ENCODE measurements at places on chromosomes 3 and 15. TPM values are rescaled to one million over a fixed set of nuclear protein-coding genes. Genes with fewer than 3 reads are reported as not detected.

- no peak for DNase-seq
Observed at GRCh38 chr15:45662375-45662774, 27.5 kb downstream of the SQOR start.

The SCN11A gene
- total RNA-seq: 0.15 TPM

- no peak for DNase-seq
Observed at GRCh38 chr15:93268066-93268465, 179.1 kb upstream of the RGMA start.

DNA sequence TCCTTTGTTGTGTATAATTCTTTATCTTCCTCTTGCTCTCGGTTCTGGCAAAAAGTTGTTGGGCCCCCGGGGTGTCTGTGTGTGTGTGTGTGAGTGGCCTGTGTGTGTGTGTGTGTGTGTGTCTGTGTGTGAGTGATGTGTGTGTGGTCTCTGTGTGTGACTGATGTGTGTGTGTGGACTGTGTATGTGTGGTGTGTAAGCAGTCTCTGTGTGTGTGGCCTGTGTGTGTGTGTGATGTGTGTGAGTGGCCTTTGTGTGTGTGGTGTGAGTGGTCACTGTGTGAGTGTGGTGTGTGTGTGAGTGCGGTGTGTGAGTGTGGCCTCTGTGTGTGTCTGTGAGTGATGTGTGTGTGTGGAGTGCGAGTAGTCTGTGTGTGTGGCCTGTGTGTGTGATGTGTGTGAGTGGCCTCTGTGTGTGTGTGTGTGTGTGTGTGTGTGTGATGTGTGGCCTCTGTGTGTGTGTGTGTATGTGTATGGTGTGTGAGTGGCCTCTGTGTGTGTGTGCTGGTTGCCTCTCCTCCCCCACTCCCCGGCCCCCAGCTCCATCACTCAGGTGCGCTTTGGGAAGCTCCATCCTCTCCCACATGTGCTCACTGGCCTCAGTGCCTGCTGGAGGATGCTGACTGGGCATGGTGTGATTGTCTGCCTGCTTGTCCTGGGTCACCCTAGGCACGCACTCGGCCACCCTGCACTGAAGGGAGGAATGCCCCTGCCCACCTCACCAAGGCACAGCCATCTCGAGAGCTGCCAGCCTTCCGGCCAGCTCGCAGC, 8.8 kb downstream of the LINGO1 start:
- DNase-seq: no peak

The GPR160 gene
- 27.9 TPM for total RNA-seq

- no peak for DNase-seq
Observed at GRCh38 chr15:96408591-96409183, 78.2 kb downstream of the NR2F2 start.

The AGBL1 gene
- total RNA-seq: not detected

DNA sequence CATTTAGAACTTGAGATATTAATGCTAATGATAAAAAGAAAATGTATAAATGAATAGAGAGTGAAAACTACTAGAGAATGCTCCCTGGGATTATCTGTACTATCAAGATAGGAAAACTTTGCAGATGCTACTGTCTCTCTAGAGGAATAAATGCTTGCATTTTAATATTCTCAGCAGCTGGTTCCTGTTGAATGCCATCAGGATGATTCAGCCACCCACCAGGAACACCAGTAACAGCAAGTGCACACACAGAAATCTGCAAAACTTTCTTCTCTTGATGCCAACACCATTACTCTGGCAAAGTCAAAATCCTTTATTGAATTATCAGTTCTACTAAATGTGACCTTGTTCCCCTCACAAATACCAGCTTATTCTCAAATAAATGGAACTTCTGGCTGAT, 148.4 kb downstream of the TIGIT start:
- DNase-seq: no peak

The ZNF80 gene
- not detected for total RNA-seq

DNA sequence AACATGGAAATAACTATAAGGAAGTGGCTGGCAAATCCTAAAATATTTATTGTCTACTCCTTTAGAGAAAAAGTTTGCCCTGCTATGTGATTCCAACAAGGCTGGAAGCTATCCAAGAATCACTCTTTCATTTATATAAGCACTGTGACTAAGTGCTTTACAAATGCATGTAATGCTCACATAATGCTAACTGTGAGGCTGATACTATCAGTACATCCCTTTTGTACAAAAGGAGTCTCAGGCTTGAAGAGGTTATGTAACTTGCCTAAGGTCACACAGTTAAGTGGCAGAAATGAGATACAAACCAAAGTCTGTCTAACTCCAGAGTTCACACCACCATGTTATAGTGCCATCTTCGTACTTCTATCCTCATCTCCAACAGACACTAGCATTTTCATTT, 17.0 kb downstream of the TOPBP1 start:
- no peak for DNase-seq

The GOLGA6L7 gene
- not detected for total RNA-seq

The C2CD4A gene
- total RNA-seq: not detected

DNA sequence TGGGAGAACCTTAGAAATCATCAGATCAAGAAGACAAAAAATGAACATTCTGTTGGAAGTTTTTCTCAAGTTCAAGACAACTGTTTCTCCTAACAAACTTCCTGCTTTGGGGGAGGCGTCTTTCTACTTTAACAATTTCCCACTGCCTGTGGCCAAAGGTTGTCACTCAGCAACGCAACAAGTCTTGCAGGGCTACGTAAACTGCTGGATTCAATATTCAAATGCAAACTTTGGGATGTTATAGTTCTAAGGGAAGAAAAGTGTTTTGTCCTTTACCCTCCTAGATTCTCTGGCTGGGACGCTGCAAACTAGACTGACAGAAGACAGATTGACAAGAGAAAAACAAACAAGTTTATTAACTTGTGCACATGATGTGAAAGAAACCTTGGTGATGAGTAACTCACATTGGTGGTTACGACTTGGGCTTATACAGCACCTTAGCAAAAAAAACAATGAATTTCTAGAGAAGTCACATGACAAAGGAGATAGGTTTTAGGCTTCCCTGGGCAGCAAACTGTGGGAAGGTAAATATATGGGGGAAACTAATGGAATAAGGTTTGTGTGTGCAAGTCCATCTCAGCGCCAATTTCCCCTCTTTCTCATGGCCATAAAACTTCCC, 34.0 kb upstream of the ARPIN start:
- no peak for DNase-seq

DNA sequence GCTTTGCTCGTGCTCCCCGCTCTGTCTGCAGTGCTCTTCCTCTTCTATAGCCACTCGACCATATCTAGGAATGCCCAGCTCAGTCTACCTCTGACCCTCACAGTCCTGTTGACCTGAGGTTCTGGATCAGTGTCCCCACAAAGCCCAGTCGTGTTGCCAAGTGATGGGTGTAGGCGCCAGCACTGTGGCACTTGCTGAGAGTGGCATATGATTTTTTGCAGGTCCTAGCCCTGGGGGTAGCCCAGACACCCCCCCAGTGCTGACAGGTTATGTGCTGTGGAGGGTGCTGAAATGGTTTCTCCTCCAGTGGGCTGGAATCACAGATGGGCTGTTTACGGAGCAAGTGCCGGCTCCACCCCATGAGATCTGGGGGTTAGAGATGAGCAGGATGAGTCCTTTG, 32.5 kb downstream of the ACAD9 start:
- no peak for DNase-seq

DNA sequence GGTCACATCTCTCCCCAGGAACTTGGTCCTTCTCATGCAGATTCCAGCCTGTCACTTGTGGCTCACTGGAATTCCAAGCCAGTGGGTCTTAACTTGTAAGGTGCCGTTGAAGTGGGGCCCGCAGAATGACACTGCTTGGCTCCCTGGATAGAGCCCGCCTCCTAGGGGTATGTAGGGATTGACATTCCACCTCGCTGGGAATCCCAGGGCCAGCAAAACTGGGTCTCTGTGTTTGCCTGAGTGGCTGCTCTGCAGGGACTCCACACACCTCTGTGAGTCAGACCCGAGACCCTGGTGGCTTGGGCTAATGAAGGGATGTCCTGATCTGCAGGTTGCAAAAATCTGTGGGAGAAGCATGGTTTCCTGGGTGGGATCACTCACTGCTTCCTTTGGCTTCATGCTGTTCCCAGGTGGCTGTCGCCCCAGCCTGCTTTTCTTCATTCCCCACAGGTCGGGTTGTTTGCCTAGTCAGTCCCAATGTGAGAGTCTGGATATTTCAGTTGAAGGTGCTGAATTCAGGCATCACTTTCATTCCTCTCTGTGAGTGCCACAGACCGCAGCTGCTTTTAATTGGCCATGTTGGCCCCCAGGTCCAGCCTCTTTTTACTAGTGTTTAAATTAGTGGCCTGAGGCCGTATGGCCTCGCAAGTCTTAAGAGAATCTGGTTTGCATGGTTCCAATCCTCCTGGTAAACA, 156.0 kb upstream of the TRIM42 start:
- DNase-seq: no peak

DNA sequence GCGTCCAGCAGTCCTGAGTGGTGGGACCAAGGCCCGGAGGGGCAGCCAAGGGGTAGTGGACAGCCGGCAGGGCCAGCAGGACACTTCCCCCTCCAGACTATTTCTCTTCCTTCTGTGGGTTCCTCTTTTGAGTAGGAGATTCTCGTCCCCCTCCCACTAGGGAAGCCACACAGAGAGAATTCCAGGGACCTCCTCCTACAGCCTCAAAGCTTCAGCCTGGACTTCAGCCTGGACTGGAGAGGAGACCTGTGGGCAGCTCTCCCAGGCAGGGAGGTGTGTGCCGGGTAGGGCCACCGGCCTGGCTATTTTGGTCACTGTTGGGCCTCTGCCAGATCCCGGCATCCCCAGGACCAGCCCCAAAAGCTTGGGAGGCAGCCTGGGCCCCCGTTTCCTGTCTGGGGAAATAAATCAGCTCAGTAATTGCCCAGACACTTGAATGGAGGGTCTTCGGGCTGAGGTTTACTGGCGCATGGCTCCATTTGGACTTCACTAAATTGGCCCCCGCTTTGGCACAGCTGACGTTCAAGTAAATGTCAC, 1.3 kb downstream of the SLC6A6 start:
- DNase-seq: no peak

- no peak for DNase-seq
Observed at GRCh38 chr3:105493305-105493892, 126.7 kb downstream of the ALCAM start.

DNA sequence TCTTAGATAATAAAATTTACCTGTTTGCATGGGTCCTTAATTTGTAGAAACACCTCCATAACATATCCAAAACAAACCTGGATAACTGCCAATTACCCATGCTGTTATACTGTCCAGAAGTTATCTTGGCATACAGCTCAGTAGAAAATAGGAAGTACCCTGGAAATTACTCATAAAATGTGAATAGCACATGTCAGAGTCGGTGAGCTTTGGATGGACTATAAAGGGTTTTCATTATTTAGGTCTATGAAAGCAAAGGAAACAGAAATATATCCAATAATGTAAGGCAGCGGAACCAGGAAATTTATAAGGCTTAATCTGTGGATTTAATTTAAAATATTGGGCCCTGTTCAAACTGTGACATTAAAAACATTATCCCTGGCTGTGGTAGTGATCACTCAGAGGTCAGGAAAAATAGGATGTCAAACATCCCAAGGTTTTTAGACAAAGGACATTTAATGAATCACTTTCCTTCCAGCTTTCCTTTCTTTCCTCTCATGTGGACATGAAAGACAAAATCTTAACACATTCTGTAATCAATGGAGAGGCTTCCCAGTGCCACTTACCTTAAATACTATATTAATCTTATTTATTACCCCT, 459.0 kb upstream of the DPH6 start:
- DNase-seq: no peak

DNA sequence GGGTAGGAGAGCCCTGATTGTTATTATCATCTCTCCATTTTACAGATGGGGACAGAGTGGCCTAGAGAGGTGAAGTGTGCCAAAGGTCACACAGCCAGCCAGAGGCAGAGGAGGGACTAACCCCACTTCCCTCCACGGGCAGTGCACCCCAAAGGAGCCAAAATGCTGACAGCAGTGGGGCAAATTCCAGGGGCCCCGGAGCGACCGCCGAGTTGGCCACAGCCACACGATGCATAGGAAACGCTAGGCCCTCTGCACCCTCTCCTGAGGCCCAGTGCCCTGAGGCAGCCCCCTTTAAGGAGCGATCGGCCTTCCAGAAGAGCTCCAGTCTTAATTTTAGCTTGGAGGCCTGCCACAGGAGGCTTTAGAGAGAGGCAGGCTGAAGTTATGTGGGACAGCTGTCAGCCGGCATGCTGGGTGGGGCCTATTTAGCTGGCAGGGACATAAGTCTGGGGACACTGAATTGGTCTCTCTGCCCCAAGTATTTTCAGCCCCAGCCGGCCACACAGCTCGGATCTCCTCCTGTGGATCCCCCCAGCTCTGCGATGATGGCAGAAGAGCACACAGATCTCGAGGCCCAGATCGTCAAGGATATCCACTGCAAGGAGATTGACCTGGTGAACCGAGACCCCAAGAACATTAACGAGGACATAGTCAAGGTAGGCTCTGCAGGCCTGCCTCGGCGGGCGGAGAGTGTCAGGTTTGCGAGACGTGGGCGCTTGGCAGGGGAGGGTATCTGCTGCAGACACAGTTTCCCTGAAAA, at the start of gene CAV3:
CAV3 (plus strand) TSS at position 471 of the 763 bp plus-strand sequence; CDS start at position 546, 75 bp downstream.
- DNase-seq: no peak

- DNase-seq: no peak
Observed at GRCh38 chr15:62753518-62754221, 288.9 kb upstream of the TPM1 start.

The PPM1L gene
- total RNA-seq: 24.6 TPM

The STARD9 gene
- 27.9 TPM for total RNA-seq

The IL20RB gene
- total RNA-seq: 2.2 TPM

The SI gene
- not detected for total RNA-seq

- DNase-seq: peak; percentile 41
Observed at GRCh38 chr3:127158614-127159229, 34.2 kb upstream of the PRR23E start.

The CCDC51 gene
- 14.7 TPM for total RNA-seq

- no peak for DNase-seq
Observed at GRCh38 chr3:18008706-18009368, 266.4 kb upstream of the TBC1D5 start.

The HTR3E gene
- total RNA-seq: not detected

- peak; percentile 20 for DNase-seq
Observed at GRCh38 chr15:31294067-31294466, 32.6 kb upstream of the KLF13 start.

DNA sequence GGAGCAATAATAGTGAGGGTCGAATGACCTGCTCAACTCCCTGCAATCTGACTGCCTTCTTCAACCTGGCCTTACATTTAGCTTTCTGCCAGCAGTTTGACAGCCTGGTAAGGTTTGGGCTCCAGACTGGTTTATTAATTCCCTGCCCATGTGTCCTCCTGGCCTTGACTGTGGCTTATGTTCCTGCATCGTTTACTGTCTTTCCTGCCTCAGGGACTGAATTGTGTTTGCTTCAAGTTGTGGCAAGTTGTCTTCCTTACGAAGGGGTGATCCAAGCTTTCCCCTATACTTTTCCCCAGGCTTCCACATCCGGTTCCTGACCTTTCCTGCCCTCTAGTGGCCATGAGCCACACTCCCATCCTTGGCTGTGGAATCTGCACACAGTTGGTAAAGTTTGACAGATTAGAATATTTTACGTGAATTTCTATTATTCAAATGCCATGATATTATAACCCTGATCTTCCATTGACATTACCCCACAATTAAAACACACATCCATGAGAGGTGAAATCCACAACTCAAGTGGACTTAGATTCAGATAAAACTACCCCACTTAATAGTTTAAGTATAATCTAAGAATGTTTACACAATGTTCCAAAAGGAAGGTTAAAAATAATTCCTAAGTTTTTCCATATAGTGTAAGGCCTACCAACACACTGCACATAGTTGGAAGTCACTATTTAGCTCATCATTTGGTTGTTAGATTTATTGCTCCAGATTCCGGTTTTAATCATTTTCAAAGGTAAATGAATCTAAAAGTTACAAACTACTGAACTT, 95.7 kb downstream of the NEDD4 start:
- no peak for DNase-seq

- DNase-seq: no peak
Observed at GRCh38 chr3:179513862-179514261, 48.9 kb upstream of the ACTL6A start.

The CFAP92 gene
- total RNA-seq: 1.4 TPM
